Panc1 (cell line): ENCODE measurements at places on chromosomes 16 and 17. TPM values are rescaled to one million over a fixed set of nuclear protein-coding genes. Genes with fewer than 3 reads are reported as not detected.

PABPN1L gene
- total RNA-seq = not detected

HID1 gene
- total RNA-seq = 10.9 TPM

SLC9A5 gene
- 1.7 TPM for total RNA-seq

CDH11 gene
- total RNA-seq = 0.64 TPM

ST3GAL2 gene
- 84.2 TPM for total RNA-seq

DNAH2 gene
- total RNA-seq = 0.13 TPM

GLIS2 gene
- 87.3 TPM for total RNA-seq

ICAM2 gene
- 0.33 TPM for total RNA-seq

TMEM238L gene
- total RNA-seq = not detected

CALB2 gene
- total RNA-seq = 0.59 TPM

SLFN12L gene
- total RNA-seq = 0.33 TPM

COQ9 gene
- total RNA-seq = 48.5 TPM

YPEL3 gene
- total RNA-seq = 0.69 TPM

GRIN2C gene
- 0.10 TPM for total RNA-seq

MT1H gene
- total RNA-seq = not detected

ALOX12 gene
- total RNA-seq = not detected

MAF gene
- 0.46 TPM for total RNA-seq

GRCh38 chr16:67459066-67459860 is 21.7 kb downstream of the ATP6V0D1 start:
- no peaks in the 10 kb centered on the region for H3K27me3 ChIP-seq
- no peaks in the 10 kb centered on the region for H3K36me3 ChIP-seq
- no peak overlapping the region for H3K4me3 ChIP-seq
- H3K4me1 ChIP-seq = no peaks in the 10 kb centered on the region

- H3K36me3 ChIP-seq = no peaks in the 10 kb centered on the region
- DNase-seq = no peak
- H3K27me3 ChIP-seq = no peaks in the 10 kb centered on the region
Observed at GRCh38 chr17:45828171-45828570, 16.5 kb upstream of the SPPL2C start.

GRCh38 chr17:78839762-78840529 is 668 bp downstream of the USP36 start:
- H3K4me3 ChIP-seq = peak overlapping the region; percentile 94
- no peaks in the 10 kb centered on the region for H3K27me3 ChIP-seq
- DNase-seq = no peak
- H3K36me3 ChIP-seq = peaks cover 36% of the 10 kb centered on the region; the same call in 1 of the 2 replicates

- H3K4me3 ChIP-seq = peak overlapping the region; percentile 87
- no peaks in the 10 kb centered on the region for H3K36me3 ChIP-seq
- peaks cover 13% of the 10 kb centered on the region; the same call in 1 of the 2 replicates for H3K4me1 ChIP-seq
- H3K27me3 ChIP-seq = no peaks in the 10 kb centered on the region
- DNase-seq = no peak
- peak overlapping the region; percentile 81 for H3K27ac ChIP-seq
Observed at GRCh38 chr16:10744370-10745030, 858 bp downstream of the NUBP1 start.

GRCh38 chr17:45346216-45347015 is 29.6 kb upstream of the MAP3K14 start:
- no peaks in the 10 kb centered on the region for H3K36me3 ChIP-seq
- no peaks in the 10 kb centered on the region for H3K27me3 ChIP-seq
- peaks cover 18% of the 10 kb centered on the region for H3K4me1 ChIP-seq
- peak overlapping the region; percentile 79 for H3K27ac ChIP-seq

- no peaks in the 10 kb centered on the region for H3K36me3 ChIP-seq
- H3K27me3 ChIP-seq = no peaks in the 10 kb centered on the region
- no peak overlapping the region for H3K27ac ChIP-seq
- peaks cover 4% of the 10 kb centered on the region; the same call in 1 of the 2 replicates for H3K4me1 ChIP-seq
- DNase-seq = no peak
- no peak overlapping the region for H3K4me3 ChIP-seq
Observed at GRCh38 chr17:17576772-17577234, 14.7 kb downstream of the PEMT start.

- no peak for DNase-seq
- H3K27ac ChIP-seq = no peak overlapping the region
- no peak overlapping the region for H3K4me3 ChIP-seq
- H3K36me3 ChIP-seq = peaks cover 4% of the 10 kb centered on the region; the same call in 1 of the 2 replicates
- no peaks in the 10 kb centered on the region for H3K27me3 ChIP-seq
- H3K4me1 ChIP-seq = no peaks in the 10 kb centered on the region
Observed at GRCh38 chr17:47978324-47978723, 7.4 kb downstream of the CDK5RAP3 start.

DNA sequence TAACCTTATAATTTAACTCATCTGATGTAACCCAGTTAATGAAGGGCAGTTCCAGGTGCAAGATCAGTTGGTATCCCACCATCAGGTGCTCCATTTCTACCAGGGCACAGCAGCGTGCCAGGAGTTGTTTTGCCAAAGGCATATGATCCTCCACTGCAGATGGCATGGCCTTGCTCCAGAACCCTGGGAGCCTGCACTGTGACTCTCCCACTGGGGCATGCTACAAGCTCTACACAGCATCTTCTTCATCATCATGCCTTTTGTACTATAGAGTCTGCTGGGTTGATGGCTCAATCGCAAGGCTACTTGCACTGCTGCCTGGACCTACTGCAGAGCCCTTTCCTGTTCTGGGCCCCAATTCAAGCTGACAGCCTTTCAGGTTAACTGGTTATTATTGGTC is 11.3 kb upstream of the MAPT start:
- no peaks in the 10 kb centered on the region for H3K36me3 ChIP-seq
- H3K27ac ChIP-seq = no peak overlapping the region
- no peak overlapping the region for H3K4me3 ChIP-seq
- no peaks in the 10 kb centered on the region for H3K27me3 ChIP-seq
- no peaks in the 10 kb centered on the region for H3K4me1 ChIP-seq

- H3K4me1 ChIP-seq = peaks cover 9% of the 10 kb centered on the region; the same call in 1 of the 2 replicates
- no peak for DNase-seq
- peak overlapping the region; percentile 75 for H3K4me3 ChIP-seq
- no peaks in the 10 kb centered on the region for H3K27me3 ChIP-seq
- no peaks in the 10 kb centered on the region for H3K36me3 ChIP-seq
Observed at GRCh38 chr17:7177954-7178477, 1.2 kb downstream of the ASGR1 start.

- no peak for DNase-seq
- H3K4me1 ChIP-seq = peaks cover 28% of the 10 kb centered on the region
- H3K27ac ChIP-seq = no peak overlapping the region; the same call in 1 of the 2 replicates
- H3K27me3 ChIP-seq = no peaks in the 10 kb centered on the region
- H3K36me3 ChIP-seq = no peaks in the 10 kb centered on the region; the same call in 1 of the 2 replicates
Observed at GRCh38 chr16:1469693-1470201, 5.1 kb downstream of the CLCN7 start.

DNA sequence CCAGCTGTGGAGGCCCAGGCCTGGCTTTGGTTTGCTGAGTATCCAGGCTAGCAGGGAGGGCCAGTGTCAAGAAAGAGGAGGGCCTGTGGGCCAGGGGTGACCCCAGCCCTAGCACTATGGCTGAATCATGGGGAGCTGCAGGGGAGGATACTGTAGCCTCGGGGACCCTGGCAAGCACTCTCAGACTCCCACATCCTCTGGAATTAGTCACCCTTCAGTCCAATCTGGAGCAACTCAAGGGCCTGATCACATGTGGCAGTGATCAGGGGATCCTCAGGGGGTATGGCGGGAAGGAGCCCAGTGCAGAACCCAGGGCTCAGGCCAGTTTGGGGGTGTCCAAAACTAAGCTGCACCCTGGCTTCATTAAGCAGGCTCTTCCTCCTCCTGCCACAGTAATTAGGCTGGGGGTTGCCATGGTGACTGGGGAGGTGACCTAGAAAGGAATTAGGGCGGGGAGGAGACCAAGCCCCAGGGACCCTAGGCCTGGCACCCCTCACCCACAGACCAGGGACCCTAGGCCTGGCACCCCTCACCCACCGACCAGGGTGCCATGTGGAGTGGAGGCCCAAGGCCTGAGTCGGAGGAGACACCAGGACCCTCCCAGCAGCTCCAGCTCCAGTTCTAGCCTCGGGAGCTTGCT is 5.8 kb downstream of the NLGN2 start:
- H3K27me3 ChIP-seq = no peaks in the 10 kb centered on the region
- H3K4me3 ChIP-seq = no peak overlapping the region
- H3K36me3 ChIP-seq = no peaks in the 10 kb centered on the region
- H3K27ac ChIP-seq = no peak overlapping the region
- H3K4me1 ChIP-seq = no peaks in the 10 kb centered on the region

GRCh38 chr16:35011-35677 is 18.3 kb downstream of the POLR3K start:
- no peak for DNase-seq
- no peaks in the 10 kb centered on the region; the same call in 1 of the 2 replicates for H3K36me3 ChIP-seq
- H3K27ac ChIP-seq = no peak overlapping the region

GRCh38 chr16:25217921-25218320 is 1.2 kb downstream of the AQP8 start:
- no peak overlapping the region for H3K27ac ChIP-seq
- H3K4me1 ChIP-seq = no peaks in the 10 kb centered on the region
- no peaks in the 10 kb centered on the region for H3K36me3 ChIP-seq
- H3K27me3 ChIP-seq = no peaks in the 10 kb centered on the region

DNA sequence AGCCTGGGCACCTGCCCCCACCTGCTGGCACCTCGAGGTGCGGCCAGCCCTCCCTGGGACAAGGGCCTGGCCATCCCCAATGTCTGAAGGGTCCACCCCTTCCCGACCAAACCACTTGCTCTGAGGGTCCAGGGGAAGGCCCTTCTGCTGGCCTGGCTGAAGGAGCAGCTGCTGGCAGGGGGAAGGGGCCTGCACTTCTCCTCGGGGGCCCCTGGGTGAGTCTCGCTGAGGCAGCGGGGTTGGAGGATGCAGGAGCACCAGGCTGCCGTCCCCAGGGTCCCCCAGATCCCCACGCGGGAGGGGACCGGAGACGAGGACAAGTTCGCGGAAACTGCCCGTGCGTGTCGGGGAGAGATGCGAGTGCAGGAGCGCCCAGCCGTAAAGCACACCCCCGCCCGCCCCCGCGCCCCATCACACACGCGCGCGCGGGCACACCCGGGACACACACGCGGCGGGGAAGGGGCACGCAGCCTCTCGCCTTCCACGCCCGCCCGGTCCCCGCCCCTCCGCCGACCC is 725 bp upstream of the CACNA1H start:
- H3K4me1 ChIP-seq = peaks cover 34% of the 10 kb centered on the region
- H3K4me3 ChIP-seq = peak overlapping the region; percentile 27
- H3K36me3 ChIP-seq = no peaks in the 10 kb centered on the region
- peak overlapping the region; percentile 59 for H3K27ac ChIP-seq
